Fibroblast of skin of left quadriceps (primary cell): ENCODE measurements at places on chromosomes 6 and 20.

DNA sequence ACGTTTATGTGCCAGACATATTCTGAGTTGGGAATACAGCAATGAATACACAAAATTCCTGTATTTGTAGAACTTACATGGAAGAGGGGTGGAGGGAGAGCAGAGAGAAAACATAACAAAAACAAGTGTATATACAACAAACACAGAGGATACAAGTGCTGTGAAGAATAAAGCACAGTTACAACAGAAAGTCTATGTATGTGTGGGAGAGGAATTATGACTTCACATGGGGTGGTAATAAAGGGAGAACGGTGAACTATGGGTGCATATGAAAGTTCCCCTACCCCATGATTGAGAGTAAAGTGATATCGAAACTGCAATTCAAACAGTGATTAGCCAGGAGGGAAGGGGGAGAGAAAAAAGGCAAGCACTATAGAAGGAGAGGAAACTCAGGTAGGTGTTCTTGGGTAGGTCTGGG is 24.6 kb downstream of the HBS1L start:
- no peak for DNase-seq

DNA sequence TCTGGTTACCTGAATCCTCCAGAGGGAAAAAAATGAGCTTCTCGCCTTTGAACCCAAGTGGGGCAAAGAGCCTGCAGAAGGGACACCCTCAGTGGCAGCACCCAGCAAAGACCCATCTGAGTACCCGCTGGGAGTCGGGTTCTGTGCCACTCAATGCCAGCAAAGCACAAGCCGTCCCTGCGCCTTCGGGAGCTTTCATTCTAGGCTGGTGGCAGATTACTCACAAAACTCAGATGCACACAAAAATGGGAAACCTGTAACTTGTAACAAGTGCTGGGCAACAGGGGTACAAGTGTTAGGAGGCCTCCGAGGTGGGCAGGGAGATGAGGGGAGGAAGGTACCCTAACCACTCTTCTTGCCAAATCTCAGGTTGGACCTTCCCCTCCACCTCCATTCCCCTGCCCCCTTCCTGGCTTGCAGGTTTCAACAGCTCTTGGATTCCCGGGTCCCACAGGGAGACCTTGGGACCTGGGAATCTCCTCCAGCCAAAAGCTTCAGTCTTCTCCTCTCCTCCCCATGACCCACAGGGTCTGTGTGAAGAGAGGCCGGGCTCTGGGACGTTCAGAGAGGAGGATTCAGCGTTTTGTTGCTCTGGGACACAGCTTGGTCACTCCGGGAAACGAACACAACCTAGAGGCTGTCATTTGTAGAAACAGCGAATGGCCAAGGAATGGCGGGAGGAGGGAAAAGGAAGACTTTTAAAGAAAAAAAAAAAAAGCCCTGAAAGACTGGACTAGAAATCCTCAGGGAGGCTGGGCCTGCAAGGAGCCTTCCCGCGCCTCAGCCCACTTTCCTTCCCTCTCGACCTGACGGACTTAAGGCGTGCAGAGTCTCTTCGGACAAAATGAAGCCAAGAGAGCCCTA is 1.2 kb upstream of the PARD6B start:
- no peak for DNase-seq

DNA sequence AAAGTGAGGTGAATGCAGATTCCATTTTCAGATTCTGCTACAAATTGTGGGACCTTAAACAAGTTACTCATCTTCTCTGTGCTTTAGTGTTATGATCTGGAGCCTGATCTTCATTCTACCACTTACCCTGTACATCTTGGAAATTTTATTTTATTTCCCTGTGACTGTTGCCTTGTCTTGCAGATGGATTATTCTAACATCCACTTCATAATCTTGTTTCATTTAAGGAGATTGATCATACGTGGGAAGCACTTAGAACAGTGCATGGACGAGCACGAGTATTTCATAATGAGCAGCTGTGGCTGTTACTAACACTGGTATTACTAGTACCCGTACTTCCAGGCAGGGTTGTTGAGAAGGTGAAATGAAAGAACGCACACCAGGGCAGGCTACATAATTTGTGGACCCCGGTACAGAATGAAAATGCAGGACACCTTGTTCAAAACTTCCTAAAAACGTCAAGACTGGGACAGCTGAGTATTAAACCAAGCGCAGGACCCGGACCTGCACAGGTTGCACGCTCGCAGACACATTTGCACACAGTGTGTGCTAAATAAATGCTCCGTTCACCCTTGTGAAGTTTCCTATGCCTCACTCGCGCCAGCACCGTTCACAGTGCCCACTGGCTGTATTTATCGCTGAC is 535 bp upstream of the CCDC170 start:
- no peak for DNase-seq

DNA sequence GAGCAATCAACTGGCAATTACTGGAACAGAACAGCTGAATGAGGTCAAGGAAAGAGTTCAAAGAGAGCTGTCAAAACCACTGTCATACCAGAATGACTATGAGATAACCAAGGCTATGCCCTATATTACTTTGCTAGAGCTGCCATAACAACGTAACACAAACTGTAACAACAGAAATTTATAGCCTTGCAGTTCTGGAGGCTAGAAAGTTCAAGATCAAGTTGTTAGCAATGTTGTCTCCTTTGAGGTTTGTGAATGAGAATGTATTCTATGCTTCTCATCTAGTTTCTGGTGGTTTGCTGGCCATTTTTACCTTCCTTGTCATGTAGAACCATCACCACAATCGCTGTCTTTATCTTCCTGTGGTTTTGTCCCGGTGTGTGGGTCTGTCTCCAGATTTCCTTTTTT is 1323.0 kb upstream of the GJE1 start:
- no peak for DNase-seq

GRCh38 chr6:37514321-37514771 is 14.7 kb upstream of the CCDC167 start:
- DNase-seq, result no peak

GRCh38 chr20:23249541-23249940 is 101.0 kb upstream of the NXT1 start:
- no peak for DNase-seq

DNA sequence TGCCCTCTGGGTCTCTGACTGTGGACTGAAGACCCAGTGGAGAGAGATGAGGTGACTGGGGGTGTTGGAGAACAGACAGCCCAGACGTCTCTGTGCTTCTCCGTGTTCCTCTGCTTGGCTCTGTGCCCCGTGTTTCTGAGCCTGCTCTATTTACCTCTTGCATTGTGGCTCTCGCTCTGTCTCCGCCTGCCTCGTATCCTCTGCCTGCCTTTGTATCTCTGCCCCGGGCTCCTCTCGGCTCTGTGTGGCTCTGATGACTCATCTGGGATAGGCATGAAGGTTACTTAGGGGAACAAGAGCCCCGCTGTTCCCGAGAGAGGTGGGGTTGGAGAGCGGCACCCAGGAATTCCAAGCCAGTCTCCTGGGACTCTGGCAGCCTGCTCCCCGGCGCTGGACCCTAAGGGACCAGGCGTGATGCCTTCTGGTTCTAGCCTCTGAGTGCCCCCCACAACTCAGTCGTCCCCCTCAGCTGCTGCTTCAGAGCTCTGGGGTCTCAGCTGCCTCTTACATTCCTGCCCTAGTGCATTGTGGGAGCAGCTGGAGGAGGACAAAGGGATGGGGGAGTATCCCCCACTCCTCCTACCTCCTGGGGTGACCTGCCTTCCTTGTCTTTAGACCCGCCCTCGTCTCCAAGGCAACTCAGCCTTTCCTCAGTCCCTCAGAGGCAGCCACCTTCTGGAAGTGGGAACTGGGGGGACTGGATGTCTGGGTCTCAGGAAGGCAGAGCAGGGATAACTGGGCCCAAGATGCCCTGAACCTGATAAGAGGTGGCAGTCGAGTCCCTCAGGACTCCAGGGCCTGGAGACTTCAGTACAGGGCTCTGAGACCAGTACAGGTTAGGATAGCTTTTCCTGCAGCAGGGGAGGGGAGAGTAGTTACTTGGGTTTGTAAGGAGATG is 1.9 kb downstream of the DDR1 start:
- peak; percentile 51 for DNase-seq

DNA sequence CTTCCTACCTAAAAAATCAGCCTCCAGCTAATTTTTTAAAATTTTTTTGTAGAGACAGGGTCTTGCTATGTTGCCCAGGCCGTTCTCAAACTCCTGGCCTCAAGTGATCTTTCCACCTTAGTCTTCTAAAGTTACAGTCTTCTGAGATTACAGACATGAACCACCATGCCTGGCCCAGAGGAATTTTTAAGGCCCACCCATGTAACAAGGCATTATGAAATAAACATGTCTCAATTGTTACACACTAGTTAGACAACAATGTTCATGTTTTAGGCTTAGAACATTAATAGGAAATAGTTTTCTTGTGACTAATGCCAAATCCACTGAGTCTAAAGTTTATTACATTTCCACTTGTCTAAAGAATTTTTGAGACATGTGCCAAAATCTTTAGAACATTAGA is 221.2 kb downstream of the LAMA2 start:
- DNase-seq, result peak; percentile 63

- DNase-seq, result no peak
These were observed 188.2 kb upstream of the ASCC3 start for GRCh38 chr6:101069191-101069795.

DNA sequence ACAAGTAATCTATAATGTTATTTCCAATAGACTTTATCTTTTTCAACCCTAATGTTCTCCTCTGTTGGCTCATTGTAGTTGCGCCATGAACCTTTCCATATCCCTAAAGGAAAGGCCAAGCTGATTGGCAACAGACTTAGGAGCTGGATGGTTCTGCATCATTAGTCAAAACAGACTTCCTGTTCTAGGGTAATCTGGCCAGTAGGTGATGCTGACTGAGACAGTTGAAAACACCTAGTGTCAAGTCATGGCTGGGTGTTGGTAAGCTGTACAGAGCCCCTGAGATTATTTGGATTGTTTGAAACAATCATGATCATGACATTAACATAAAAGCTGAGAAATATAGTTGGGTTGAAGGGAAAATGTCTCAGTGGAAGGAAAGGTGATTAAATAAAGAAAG is 231.4 kb downstream of the PHACTR1 start:
- no peak for DNase-seq

- no peak for DNase-seq
These were observed 97.0 kb upstream of the PREP start for GRCh38 chr6:105499931-105500330.

DNA sequence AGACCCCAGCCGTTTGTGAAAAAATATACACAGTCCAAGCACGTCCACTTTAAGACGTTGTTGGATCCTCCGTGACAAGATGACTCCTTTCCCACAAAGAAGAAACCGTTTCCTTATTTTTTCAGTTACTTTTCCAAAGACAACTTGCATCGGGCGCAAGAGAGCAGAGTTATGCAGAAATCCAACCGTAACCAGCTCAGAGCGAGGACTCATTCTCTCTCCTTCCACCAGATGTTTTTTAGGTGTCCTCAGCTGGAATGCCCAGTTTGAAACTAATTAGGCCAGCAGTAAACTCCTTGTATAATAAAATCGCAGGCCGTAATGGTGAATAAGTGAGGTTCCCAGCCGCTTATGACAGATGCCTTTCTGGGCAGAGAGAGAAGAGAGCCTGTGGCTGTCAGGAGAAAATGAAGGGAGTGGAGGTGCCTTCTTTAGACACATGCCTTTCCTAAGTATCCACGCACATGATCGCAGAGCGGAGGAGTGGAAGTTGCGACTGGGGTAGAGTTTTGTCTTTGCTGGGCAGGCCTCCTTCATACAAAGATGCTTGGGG is 2.8 kb downstream of the EYA2 start:
- no peak for DNase-seq

DNA sequence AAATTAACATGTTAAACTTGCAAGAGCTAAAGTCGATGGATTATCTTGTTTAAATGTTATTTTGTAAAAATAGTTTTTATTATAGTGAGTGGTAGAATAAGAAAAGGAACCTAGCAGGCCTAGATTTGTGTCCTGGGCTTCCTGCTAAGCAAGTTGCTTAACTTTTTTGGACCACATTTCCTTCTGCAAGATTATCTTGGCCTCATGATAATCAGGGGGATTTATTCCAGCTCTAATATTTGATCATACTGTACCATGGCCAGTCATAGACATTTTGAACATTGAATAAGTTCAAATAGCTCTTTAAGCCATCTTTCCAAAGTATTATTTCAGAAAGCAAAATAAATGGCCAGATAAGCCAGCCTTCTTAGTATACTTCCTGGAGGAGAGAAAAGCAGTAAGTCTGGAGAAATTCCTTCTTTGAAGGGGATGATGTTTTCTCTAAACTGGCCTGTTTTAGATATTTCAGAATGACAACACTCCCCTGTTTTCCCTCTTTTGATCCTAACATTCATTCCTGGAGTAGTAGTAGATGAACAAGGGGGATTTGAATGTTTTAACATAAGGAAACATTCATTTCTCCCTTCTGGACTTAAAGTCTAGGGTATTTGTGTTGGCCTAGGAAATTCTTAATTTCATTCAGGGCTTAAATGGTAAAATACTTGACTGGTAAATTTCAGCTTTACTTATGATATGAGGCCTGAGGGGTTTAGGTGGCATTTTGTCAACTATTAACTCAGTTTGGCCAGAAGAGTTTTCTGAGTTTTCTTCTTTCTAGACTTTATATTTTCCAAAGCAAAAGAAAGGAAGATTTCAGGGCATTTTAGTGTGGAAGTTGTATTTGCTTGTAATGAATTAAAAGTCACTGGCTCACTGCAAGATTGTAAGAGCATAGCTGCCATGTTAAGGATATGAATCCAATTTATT is 108.8 kb upstream of the SCGN start:
- no peak for DNase-seq

DNA sequence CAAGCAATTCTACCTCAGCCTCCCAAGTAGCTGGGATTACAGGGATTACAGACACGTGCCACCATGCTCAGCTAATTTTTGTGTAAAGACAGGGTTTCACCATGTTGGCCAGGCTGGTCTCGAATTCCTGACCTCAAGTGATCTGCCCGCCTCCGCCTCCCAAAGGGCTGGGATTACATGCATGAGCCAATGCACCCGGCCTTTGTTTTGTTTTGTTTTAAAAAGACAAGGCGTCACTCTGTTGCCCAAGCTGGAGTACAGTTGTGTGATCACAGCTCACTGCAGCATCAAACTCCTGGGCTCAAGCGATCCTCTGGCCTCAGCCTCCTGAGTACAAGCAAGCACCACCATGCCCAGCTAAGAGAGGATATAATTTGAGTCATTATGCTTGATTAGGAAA is 5.4 kb downstream of the SERINC3 start:
- no peak for DNase-seq

- DNase-seq, result no peak
These were observed 183.2 kb upstream of the TCF21 start for GRCh38 chr6:133705731-133706130.

DNA sequence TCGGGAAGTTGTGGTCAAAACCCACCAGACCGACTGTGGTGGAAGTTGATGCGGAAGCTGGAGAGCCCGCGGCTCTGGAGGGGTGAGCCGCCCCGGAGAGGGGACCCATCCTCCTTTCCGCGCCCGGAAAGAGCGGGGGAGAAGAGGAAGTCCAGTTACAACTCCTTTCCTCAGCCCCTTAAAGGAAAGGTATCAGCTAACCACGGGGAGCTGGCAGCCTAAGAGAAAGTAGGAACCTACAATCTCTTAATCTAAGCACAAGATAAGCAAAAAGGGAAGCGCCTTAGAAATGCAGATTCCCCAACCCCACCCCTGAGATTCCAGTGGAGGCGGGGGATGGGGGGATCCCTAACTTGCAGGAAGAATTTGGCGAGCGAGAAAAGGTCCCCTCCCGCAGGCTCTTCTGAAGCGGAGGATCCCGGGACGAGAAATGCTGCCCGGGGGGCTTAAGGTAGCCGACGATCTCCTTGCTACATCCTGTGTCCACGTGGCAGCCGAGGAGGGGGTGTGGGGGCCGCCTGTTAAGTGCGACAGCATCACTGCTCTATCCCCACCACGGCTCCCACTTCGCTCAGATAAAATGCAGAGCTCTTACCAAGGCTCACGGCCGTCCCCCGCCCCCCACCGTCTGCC is 87.5 kb downstream of the ZFP64 start:
- DNase-seq, result no peak
